Midbrain (tissue), 1 donor: ENCODE measurements at places on chromosomes 4 and X.

GRCh38 chr4:38011511-38012162, 51.4 kb downstream of the PTTG2 start:
- no peak for DNase-seq

- no peak for DNase-seq
These were observed 12.7 kb downstream of the ACOX3 start for GRCh38 chr4:8427761-8428287.

GRCh38 chr4:186984105-186984644, 260.5 kb upstream of the FAT1 start:
- peak; percentile 1 for DNase-seq

DNA sequence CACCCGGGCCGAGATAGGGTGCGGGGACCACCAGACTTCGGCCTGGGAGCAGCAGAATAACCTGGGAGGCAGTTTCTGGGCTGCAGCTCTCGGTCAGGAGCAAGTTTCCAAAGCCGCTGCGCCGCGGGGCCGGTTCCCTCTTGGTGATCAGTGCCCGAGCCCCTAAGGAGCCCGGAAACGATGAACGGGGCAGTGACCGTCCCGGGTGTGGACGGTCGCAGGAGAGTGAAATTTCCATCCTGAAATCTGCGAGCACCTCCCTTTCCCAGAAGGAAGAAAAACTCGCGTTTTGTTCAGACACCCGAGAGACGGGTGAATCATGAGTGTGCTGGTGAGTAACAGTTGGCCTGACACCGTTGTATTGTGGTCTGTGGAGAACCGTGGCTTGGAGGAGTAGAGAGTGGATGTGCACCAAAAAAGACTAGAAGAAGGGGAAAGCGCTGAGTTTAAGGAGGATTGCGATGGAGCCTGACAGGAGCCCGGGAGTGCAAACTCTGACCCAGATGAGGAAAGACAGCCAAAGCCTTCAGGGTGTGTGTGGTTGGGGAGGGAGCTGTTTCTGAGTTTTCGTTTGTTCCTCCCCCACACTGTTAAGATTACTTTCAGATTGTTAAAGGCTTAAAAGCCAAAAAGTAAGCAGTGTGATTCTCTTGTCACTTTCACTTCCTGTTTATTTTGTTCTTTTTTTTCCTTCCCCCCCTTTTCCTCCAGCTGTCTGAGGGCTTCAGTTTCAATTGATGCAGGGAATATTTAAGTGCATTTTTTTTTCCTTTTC, 828 bp downstream of the MCUB start:
- DNase-seq: peak; percentile 27

GRCh38 chr4:24477919-24478318, 106.4 kb downstream of the DHX15 start:
- no peak for DNase-seq

DNA sequence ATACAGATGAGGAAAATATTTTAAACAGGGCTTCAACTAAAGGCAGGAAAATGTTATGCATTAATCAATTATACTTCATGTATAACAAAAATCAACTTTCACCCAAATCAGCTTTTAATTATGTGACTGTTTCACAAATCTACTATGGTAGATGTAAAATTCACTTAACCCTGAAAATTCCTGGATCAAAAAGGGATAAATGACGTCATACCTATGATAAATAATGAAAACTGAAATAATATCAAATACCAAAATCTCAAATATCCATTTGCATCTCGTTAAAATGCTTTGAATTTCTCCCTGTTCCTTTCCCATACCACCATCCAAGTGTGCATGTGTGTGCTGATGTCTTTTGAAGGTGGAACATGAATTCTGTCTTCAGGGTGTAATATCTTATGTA, 11.5 kb downstream of the S100G start:
- DNase-seq: no peak
